Motor neuron (in vitro differentiated cells): ENCODE measurements at places on chromosomes 6 and 20. TPM values are rescaled to one million over a fixed set of nuclear protein-coding genes. Genes with fewer than 3 reads are reported as not detected.

Gene CST5
- total RNA-seq = not detected in 2 replicates

Gene VGLL2
- total RNA-seq = 0.14 and 0.45 TPM in 2 replicates

Gene IL20RA
- not detected in 2 replicates for total RNA-seq

Gene RFX6
- total RNA-seq = not detected in 2 replicates

- ATAC-seq = no peak
These were observed 29.3 kb downstream of the DNAAF9 start for GRCh38 chr20:3378138-3378537.

GRCh38 chr20:12660918-12661317 is 347.9 kb upstream of the SPTLC3 start:
- ATAC-seq = no peak
